Stimulated activated CD8-positive, alpha-beta memory T cell treated with anti-CD3 and anti-CD28 coated beads, Interleukin-7, amount 100 ng/mL, for 4 hours (primary cell): ENCODE measurements at places on chromosomes 12 and 14.

GRCh38 chr14:76810953-76811400 is 1.7 kb downstream of the ANGEL1 start:
- DNase-seq = no peak

DNA sequence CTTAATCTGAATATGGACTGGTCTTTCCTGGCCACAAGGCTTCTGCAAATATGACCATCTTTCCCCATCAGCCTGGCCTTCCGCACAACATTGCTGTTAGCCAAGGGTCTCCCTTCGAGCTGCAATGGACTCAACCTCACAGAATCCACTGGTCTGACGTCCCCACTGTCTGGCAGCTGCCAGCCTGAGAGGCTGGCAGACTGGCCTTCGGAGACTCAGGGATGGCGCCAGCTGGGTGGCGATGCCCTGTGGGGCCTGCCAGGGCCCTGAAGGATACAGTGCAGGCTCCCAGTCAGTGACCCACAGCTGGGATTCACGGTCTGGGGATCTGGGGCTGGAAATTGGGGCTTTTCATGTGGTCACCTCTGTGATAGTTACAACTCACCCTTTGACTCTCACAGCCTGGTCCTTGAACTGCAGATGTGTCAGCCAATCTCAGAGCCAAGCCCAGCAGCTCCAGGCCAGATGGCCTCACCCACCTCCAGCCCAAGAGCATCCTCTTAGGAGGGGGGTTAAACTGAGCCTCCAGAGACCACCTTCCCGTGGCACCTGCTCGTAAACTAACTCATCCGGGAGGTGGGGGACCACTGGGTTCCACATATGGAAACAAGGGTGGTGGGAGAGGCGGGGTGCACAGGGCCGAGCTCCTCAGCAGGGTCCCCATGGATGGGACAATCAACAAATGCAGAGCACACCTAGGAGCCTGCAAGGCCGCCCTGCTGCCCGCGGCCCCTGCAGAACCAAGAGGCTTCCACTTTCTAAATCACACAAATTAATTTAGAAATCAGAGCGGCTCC is 21.1 kb upstream of the C14orf180 start:
- DNase-seq = no peak

GRCh38 chr14:103735815-103736545 is 20.4 kb downstream of the ZFYVE21 start:
- DNase-seq = no peak

DNA sequence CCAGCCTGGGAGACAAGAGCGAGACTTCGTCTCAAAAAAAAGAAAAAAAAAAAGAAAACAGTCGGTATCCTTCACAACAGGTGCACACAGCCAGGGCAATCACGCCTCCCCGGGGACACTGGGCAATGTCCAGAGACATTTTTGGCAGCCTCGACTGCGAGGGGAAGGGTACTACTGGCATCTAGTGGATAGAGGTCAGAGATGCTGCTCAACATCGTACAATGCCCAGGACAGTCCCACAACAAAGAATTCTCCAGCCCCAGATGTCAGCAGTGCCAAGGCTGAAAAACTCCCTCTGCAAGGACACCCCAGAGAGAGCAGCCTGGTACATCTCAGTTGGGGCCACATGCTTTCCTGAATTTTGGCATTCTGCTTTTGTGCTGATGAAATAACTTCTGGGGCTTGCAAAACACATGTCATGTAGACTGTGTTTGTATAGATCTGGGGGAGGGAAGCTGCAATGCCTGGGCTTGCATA is 21.5 kb downstream of the ALDH2 start:
- DNase-seq = no peak

- no peak for DNase-seq
Measured at GRCh38 chr12:76029982-76030340, 1.6 kb downstream of the PHLDA1 start.

DNA sequence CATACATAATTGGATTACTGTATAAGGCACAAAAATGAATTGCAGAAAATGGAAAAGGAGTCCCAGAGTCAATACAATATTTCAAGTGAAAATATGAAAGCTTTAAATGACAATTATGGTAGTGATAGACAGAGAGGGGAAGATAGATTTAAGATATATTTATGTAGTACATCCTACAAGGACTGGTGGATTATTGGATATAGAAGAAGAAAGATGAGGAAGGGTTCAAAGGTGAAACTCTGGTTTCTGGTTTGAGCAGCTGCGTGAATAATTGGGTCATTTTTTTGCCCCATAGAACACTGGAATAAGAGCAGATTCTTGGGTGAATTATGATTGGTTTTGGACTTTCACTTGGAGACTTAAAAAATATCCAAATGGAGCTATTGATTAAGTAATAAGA is 19.4 kb downstream of the PIK3C2G start:
- DNase-seq = no peak

DNA sequence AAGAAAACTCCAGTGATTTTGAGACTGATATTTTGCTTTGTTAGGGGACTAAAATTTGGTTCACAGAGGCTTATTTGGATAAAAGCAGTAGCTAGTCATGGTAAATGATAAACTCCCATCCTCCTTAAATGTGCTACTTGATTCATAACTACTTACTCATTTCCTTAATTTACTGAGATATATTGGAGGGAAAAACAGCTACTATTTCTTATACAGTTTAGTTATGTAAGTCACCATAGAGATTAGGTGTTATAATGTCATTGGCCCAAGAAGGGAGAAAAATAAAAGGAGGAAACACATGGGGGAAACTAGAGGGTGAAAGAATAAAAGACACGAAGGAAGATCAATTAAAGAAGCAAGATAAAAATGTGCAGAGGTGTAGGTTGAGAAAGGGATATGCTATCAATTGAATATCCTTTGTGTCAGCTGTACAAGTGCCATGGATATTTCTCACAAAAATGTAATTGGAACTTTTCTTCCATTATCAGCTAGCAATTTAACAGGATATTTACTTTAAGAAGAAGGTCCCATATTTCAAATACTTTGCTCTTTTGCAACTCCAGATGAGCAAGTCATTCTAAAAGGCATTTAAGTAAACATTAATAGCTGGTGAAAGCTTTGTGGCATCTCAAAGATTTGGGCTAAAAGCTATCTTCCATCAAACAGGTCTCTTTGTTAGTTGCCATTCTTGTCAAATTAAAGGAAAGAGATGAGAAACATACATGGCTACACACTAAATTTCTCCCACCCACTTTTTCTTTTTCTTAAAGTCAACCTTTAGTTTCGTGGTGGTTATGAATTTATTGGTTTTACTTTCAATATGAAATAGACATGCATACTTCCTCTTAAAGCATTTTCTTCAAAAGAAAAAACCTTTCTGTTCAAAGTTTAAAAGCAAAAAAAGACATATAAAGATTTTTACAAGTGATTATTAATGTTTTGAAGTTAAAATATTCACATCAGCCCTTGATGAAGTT is 439.5 kb downstream of the CCER1 start:
- no peak for DNase-seq

GRCh38 chr14:55265197-55265596 is 6.0 kb upstream of the FBXO34 start:
- no peak for DNase-seq

- DNase-seq = no peak
Measured at GRCh38 chr12:104360983-104361707, 57.6 kb downstream of the EID3 start.

DNA sequence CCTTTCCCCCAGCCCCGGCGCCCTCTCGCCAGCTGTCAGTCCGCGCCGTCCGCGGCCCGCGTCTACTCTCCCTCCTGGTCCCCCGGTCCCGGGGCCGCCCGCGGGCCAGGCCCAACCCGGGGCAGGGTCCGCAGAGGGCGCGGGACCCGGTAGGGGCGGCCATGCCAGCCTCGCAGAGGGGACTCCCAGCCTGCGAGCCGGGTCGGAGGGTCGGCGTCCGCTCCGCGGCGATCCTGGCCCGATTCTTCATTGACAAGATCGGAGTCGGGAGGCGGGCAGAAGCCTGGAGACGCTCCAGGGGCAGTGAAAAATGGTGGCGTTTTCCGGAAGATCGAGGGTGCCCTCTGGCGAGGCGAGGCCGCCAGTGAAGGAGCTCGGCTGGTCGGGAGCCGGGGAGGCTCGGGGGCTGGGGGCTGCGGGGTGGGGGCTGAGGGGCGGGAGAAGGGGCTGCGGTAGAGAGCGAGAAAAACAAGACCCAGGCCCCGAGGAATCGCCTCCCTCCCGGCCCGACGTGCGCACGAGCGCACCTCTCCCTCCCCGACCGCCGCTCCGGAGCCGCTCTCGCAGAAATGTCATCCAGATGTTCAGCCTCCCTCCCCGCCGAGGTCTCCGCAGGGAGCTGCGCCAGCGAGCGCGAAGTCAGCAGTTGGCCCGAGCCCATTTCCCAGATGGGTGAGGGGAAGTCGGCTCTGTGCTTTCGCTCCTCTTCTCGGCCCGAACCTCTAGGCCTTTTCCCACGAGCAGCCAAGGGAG is 647 bp upstream of the TGFB3 start:
- DNase-seq = peak; percentile 62
